Activated T-helper 1 cell treated with anti-CD3 and anti-CD28 coated beads, Interleukin-2, amount 50 U/mL, for 16 hours (primary cell): ENCODE measurements at places on chromosomes 4 and X.

DNA sequence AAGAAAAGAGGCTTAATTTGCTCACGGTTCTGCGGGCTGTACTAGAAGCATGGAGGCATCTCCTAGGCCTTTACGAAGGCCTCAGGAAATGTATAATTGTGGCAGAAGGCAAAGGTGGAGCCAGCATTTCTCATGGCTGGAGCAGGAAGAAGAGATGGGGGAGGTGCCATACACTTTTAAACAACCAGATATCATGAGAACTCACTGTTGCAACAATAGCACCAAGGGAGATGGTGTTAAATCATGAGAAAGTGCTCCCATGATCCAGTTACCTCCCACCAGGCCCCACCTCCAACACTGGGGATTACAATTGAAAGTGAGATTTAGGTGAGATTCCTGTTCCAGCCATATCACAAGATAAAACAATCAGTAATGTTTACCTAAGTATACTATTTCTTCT, 45.5 kb downstream of the MTHFD2L start:
- no peak for DNase-seq

GRCh38 chrX:128634754-128635153, 582.6 kb upstream of the ACTRT1 start:
- DNase-seq: no peak

DNA sequence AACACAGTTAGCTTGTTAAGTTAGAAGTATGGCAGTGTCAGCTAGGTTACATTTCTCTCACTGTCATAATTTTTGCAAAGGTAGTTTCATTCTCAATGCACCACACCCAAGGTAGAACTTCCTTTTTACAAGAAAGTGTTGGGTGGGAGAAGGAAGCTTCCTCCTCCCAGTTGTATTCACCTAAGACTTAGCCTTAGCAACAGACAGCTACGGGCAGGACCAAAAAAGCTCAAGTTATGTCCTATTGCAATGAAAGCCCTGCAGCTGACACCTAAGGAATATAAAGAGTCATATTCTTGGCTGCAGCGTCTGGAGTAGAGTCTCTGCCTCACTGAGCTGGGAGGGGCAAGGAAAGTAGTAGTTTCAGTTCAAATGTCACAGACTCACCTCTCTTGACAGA, 25.1 kb upstream of the PRDM8 start:
- DNase-seq: no peak

DNA sequence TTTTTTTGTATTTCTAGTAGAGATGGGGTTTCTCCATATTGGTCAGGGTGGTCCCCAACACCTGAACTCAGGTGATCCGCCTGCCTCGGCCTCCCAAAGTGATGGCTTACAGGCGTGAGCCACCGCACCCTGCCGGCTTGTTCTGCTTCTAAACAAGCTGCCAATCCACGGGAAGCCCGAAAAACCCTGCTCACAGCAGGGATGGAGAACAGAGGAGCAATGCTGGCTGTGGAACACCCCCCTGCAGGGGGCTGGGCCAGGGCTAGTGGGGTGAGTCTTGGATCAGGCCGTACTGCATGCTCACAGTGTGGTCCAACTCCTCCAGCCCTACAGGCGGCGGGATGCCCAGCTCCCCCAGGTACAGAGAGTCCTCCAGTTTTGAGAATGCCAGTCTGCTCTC, 38.1 kb upstream of the ARHGAP6 start:
- no peak for DNase-seq

DNA sequence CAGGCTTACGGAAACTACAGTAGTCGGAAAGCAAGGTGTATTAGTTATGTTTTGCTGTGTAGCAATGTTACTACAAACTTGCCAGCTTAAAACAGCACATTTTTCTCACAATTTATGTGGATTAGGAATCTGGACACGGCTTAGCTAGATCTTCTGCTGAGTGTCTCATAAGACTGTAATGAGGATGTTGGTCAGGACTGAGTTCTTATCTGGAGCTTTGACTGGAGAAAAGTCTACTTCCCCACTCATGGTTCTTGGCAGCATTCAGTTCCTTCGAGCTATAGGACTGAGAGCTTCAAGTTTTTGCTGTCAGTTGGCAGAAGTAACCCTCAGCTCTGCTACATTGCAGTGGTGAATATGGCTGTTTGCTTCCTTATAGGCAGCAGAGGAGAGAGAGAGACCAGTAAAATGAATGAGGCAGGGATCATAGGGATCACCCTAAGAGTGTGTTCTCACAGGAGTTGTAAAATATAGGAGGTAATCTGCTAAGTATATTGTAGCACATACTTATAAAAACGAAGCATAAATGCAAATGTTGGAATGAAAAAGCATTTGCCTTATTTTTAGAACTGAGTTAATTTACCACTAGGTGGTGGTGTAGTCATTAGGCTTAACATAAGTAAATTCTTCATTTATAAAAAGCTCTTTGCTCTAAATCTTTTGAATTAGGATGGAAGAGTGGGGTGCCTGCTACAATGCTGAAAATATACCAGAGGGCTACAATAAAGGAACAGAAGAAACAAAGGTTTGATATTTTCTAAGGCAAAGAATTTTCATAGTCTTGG, 38.6 kb downstream of the ALG13 start:
- no peak for DNase-seq

DNA sequence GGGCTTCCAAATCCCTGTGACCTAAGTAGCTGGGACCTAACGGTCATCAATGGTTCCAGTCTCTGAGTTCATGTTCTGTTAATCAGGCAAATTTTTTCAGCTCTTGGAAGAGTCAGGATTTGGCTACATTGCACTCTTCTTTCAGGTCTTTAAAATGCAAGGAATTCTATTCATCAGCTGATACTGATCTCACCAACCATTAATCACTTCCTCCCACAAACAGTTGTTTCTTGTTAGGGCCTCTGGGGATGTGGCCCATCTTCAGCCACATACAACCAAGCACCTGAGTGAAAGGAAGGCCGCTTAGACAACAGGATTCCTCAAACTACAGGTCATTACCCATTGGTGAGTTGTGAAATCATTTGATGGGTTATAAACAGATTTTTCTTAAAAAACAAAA, 71.7 kb downstream of the FANCB start:
- no peak for DNase-seq

GRCh38 chrX:139495324-139495723, 35.2 kb upstream of the F9 start:
- DNase-seq: no peak

GRCh38 chr4:126318376-126318775, 1003.6 kb downstream of the FAT4 start:
- no peak for DNase-seq

- no peak for DNase-seq
These were observed 279.1 kb upstream of the NRK start for GRCh38 chrX:105543283-105543682.

GRCh38 chrX:74422576-74423288, 1.4 kb downstream of the SLC16A2 start:
- DNase-seq: no peak

GRCh38 chr4:177239878-177240277, 69.8 kb upstream of the NEIL3 start:
- no peak for DNase-seq

GRCh38 chr4:17702641-17703040, 78.8 kb downstream of the FAM184B start:
- DNase-seq: no peak

DNA sequence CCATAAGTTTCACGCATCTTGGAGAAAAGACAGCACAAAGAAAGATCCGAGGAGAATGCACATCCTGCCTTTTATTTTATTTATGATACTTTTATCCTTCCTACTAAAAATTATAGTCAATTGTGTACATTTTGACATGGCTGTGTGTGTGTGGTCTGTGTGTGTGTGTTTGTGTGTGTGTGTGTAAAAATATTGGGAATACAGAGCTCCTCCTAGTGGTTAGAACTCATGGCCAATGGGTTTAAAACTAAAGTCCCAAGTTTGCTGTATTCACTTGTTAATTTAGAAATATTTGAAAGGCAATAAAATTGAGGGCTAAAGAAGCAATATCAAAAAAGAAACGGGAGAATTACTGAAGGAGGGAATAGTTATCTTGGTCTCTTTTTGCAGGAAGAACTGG, 47.5 kb downstream of the NKX6-1 start:
- no peak for DNase-seq

DNA sequence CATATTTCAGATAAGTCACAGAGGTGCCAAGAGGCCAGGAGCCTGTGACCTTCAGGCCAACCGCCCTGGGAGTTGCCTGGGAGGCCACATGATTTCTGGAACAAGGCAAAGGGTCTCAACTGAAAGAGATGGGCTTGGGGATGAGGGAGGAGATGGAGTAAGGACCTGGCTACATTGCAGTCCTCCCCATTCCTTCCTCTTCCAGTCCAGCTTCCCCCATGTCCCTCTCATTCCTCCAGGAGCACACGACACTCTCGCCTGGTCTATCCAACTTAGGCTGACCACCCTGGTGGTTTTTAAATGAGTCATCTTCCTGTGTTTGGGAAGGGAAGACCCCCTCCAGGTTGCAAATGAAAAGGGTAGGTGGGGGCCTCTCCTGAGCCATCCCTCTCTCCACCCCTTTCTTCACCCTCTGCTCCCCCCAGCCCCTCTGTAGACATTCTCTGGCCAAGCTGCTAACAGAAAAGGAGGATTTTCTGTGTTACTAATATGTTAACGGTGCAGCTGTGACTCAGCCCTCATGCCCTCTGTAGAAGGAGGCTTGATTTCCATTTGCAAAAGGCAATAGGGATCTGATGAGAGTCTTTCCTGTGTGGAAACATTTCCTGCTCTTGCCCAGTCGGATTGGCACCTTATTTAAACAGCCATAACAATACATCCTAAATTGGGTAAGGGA, 79.2 kb downstream of the RTL5 start:
- no peak for DNase-seq

- DNase-seq: no peak
These were observed 577.4 kb upstream of the INTU start for GRCh38 chr4:127055357-127055756.

- DNase-seq: peak; percentile 68
These were observed 29.6 kb upstream of the SPON2 start for GRCh38 chr4:1201851-1202525.
